SJSA1 (cell line): ENCODE measurements at places on chromosomes 5 and 9. TPM values are rescaled to one million over a fixed set of nuclear protein-coding genes. Genes with fewer than 3 reads are reported as not detected.

DNA sequence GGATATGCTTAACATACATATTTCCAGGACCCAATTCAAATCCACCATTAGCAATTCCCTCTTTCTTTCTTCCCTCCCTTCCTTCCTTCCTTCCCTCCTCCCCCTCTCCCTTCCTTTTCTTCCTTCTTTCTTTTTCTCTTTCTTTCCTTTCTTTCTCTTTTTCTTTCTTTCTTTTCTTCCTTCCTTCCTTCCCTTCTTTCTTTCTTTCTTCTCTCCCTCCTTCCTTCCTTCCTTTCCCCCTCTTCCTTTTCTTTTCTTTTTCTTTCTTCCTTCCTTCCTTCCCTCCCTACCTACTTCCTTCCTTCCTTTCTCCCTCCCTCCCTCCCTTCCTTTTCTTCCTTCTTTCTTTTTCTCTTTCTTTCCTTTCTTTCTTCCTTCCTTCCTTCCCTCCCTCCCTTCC is 332.0 kb downstream of the TMEM161B start:
- DNase-seq = no peak
- no peaks in the 10 kb centered on the region for H3K4me1 ChIP-seq
- H3K36me3 ChIP-seq = no peaks in the 10 kb centered on the region
- H3K4me3 ChIP-seq = no peak overlapping the region

- no peaks in the 10 kb centered on the region for H3K36me3 ChIP-seq
- H3K27ac ChIP-seq = no peak overlapping the region
- H3K4me1 ChIP-seq = no peaks in the 10 kb centered on the region
- H3K4me3 ChIP-seq = no peak overlapping the region
- no peak for DNase-seq
Measured at GRCh38 chr5:160539431-160539830, 117.8 kb downstream of the PTTG1 start.

PTPRD gene
- total RNA-seq = not detected in 2 replicates

GRCh38 chr5:57844410-57844809 is 361.8 kb upstream of the ACTBL2 start:
- no peaks in the 10 kb centered on the region for H3K36me3 ChIP-seq
- H3K4me3 ChIP-seq = no peak overlapping the region
- peaks cover 57% of the 10 kb centered on the region for H3K4me1 ChIP-seq

DNA sequence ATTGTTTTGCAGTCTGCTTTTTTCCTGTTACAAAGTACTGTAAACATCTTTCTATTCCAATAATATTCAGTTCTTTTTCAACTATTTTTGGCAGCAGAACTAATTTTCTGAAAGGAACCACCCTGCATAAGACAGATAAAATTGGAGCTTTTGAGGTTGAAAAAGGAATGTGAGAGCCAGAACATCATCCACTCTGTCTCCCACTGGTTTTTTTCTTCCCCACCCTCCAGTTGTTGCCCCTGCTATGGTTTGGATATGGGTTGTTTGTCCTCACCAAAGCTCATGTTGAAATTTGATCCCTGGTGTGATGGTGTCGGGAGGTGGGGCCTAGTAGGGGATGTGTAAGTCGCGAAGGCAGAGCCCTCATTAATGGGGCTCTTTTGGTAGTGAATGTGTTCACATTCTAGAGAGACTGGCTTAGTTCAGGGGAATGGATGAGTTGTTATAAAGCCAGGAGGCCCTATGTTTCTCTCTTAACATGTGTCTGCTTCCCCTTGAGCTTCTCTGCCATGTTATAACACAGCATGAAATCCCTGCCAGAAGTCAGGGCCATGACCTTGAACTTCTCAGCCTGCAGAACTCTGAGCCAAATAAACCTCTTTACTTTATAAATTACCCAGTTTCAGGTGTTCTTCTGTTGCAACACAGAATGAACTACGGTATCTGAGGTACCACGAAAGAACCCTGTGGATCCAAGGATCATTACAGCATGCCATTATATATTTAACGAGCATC is 34.8 kb upstream of the MAST4 start:
- no peaks in the 10 kb centered on the region for H3K36me3 ChIP-seq
- DNase-seq = no peak
- H3K27ac ChIP-seq = no peak overlapping the region
- no peaks in the 10 kb centered on the region for H3K27me3 ChIP-seq
- no peak overlapping the region for H3K4me3 ChIP-seq

SPATA31A3 gene
- total RNA-seq = not detected in 2 replicates

- H3K4me1 ChIP-seq = peaks cover 20% of the 10 kb centered on the region
- DNase-seq = no peak
- no peak overlapping the region for H3K4me3 ChIP-seq
- H3K27me3 ChIP-seq = no peaks in the 10 kb centered on the region
Measured at GRCh38 chr5:170865622-170866021, 3.8 kb downstream of the RANBP17 start.

DMRT3 gene
- total RNA-seq = not detected in 2 replicates
